T-cell (primary cell): ENCODE measurements at places on chromosomes 4 and X.

- no peak for DNase-seq
Measured at GRCh38 chr4:47741200-47741599, 96.7 kb downstream of the CORIN start.

DNA sequence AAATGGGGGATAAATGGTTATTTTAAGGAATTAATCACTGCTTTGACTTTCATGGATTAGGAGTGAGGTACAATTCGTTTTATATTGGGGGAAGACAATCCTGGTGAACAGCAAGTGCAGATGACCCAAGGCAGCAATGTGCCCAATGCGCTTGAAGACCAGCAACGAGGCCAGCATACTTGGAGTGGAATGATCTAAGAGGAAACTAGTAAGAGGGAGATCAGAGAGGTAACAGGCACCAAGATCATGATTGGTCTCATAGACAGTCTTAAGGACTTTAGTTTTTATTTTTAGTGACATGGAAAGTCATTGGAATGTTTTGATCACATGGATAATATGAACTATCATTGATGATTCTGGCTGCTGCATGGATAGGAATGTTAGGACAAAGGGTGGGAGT, 90.6 kb downstream of the BMPR1B start:
- no peak for DNase-seq

GRCh38 chr4:152188801-152189200, 347.1 kb downstream of the FBXW7 start:
- no peak for DNase-seq

GRCh38 chrX:69130439-69130838, 34.8 kb downstream of the PJA1 start:
- DNase-seq, result no peak
